ENCODE measurements at places on chromosomes 16 and 17.

GRCh38 chr17:80219013-80219762, 945 bp downstream of the SGSH start:
- peaks cover 5% of the 10 kb centered on the region for H3K4me1 ChIP-seq
- H3K27me3 ChIP-seq = peaks cover 11% of the 10 kb centered on the region
- peaks cover 5% of the 10 kb centered on the region for H3K36me3 ChIP-seq
- DNase-seq = no peak
- H3K4me3 ChIP-seq = peak overlapping the region; percentile 85
- H3K27ac ChIP-seq = no peak overlapping the region

DNA sequence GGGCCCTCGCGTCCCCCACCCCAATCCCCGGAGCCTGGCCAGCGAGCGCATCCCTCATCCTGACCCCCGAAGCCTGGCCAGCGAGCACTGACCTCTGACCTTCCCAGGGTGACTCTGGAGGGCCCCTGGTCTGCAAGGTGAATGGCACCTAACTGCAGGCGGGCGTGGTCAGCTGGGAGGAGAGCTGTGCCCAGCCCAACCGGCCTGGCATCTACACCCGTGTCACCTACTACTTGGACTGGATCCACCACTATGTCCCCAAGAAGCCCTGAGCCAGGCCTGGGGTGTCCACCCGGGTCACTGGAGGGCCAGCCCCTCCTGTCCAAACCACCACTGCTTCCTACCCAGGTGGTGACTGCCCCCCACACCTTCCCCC, 2.3 kb downstream of the TPSD1 start:
- H3K27ac ChIP-seq = no peak overlapping the region
- peaks cover 2% of the 10 kb centered on the region for H3K4me1 ChIP-seq
- no peak overlapping the region for H3K4me3 ChIP-seq
- H3K36me3 ChIP-seq = no peaks in the 10 kb centered on the region
- DNase-seq = no peak
- H3K27me3 ChIP-seq = peaks cover 13% of the 10 kb centered on the region

DNA sequence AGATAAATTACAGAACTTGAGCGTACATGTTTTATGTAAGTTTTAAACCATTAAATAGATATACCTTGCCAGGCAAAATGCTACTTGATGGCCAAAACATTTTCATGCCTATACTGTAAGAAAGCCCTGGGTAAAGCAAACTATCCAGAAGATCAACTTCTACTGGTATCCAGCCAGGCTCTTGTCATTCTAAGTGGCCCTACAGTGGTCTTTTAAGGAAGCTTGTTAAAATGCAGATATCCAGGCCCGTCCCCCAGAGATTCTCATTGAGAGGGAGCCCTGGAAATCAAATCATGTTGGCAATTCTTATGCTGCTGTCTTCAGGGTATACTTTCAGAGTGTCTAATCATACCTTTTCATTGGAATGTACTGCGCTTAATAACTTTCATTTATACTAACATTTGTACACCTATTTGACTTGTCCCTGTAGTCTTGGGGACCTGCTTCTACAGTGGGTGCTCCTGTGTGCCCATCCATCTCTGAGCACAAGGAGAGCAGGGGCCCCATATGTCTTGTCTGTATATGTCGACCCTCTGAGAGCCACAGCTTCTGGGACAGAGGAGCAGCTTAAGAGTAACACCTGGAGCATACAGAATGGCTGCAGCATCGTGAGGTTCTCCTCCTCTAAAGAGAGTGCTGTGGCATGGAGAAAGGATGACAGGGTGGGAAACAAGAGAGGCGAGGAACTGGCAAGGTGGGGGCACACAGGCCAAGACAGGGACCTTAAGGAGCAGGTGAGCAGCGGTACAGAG, 43.6 kb upstream of the ANKFY1 start:
- H3K4me1 ChIP-seq = peaks cover 10% of the 10 kb centered on the region
- no peak for DNase-seq
- H3K27me3 ChIP-seq = no peaks in the 10 kb centered on the region
- H3K4me3 ChIP-seq = no peak overlapping the region
- H3K27ac ChIP-seq = no peak overlapping the region

DNA sequence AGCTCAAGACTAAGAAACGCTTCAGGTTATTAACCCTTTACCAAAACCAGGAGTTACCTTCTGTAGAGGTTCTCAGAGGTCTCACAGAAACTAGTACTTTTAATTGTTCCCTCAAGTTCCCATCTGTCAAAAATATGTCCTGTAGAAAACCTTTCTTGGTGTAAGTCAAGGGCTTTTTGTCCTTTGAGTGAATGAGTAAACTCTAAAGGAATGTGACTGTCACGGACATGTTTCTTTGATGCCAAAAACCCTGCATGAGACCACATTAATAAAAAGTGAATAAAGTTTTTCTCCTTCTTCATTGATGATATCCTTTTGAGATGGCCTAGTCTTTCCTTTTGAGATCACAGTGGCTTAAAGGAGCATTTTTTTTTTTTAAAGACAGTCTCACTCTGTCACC, 102.9 kb downstream of the NLK start:
- no peak overlapping the region for H3K4me3 ChIP-seq
- DNase-seq = no peak
- H3K36me3 ChIP-seq = no peaks in the 10 kb centered on the region

- peak; percentile 61 for DNase-seq
- no peaks in the 10 kb centered on the region for H3K36me3 ChIP-seq
- peak within 1 kb of the TSS; percentile 11 for H3K4me3 ChIP-seq
- peaks cover 50% of the 10 kb centered on the region for H3K27me3 ChIP-seq
Measured at GRCh38 chr17:48593126-48593829, at the start of gene HOXB5. TSS of gene HOXB5 (minus strand) at chr17:48593779. CDS start at chr17:48593682, 97 bp downstream.

DNA sequence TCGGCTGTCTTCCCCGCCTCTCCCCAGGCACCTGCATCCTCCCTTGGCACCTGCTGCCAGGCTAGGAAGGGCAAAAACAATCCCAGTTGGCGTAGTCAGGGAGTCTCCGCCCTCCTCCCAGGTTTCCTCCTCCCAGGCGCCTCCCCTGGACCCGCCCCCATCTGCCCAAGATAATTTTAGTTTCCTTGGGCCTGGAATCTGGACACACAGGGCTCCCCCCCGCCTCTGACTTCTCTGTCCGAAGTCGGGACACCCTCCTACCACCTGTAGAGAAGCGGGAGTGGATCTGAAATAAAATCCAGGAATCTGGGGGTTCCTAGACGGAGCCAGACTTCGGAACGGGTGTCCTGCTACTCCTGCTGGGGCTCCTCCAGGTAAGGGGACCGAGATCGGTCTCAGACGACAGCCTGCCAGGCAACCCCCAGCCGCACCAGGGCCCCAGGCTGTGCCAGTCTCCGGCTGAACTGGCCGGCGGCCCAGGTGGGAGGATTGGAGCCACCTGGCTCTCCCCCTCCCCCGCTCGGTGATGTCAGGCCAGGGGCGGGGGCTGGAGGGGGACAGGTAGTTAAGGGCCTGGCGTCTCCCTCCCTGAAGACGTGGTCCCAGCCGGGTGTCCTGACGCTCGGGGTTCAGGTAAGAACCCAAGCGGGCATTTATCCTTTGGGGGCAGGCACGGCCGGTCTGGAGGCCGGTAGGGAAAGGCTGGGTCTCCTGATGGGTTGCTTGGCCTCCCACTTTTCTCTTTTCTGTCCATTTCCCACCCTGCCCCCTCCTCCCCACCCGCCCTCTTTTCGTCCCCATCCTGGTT, at the start of gene GRB7:
GRB7 (plus strand) TSS at position 179 of the 808 bp plus-strand sequence. CDS start 4,364 bp downstream, outside the sequence.
- H3K4me3 ChIP-seq = no peak within 1 kb of the TSS
- DNase-seq = no peak
- no peaks in the 10 kb centered on the region for H3K36me3 ChIP-seq

DNA sequence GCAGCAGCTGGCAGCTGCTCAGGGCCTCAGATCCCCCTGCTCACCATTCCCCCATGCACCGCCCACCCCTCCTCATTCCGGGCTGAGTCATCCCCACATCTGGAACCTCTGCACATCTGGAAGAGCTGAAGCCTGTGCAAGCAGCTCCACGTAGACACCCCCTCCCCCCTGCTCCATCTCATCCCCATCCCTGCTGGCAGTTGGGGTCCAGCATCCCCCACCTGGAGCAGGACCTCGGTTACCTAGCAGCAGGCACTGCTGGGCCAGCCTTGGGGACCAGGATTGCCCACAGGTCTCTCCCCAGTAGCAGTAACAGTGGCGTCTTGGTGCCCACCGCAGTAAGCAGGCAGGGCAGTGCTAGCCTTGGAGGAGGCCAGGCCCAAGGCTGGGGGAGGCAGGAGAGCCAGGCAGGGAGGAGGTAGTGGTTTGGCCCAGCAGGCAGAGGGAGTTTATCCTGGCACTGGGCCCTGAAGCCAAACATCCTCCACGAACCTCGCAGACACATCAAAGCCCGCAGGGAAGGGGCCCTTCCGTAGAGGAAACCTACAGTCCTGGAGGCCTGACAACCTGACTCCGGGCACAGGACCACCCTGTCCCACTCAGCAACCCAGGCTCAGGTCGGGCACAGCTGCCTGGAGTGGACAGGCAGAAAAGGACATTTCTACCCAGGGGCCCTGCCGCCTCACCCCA, 7.7 kb upstream of the TMEM92 start:
- peaks cover 12% of the 10 kb centered on the region for H3K4me1 ChIP-seq
- no peak overlapping the region for H3K4me3 ChIP-seq
- peaks cover 6% of the 10 kb centered on the region for H3K27me3 ChIP-seq
- no peak overlapping the region for H3K27ac ChIP-seq

- no peak overlapping the region for H3K27ac ChIP-seq
- H3K36me3 ChIP-seq = no peaks in the 10 kb centered on the region
- no peaks in the 10 kb centered on the region for H3K4me1 ChIP-seq
- no peak for DNase-seq
- H3K4me3 ChIP-seq = no peak overlapping the region
Measured at GRCh38 chr17:28963055-28963611, 11.8 kb upstream of the PHF12 start.

- peaks cover 3% of the 10 kb centered on the region for H3K27me3 ChIP-seq
- H3K27ac ChIP-seq = no peak overlapping the region
- no peak overlapping the region for H3K4me3 ChIP-seq
- DNase-seq = no peak
Measured at GRCh38 chr16:86076606-86077005, 177.6 kb downstream of the IRF8 start.

DNA sequence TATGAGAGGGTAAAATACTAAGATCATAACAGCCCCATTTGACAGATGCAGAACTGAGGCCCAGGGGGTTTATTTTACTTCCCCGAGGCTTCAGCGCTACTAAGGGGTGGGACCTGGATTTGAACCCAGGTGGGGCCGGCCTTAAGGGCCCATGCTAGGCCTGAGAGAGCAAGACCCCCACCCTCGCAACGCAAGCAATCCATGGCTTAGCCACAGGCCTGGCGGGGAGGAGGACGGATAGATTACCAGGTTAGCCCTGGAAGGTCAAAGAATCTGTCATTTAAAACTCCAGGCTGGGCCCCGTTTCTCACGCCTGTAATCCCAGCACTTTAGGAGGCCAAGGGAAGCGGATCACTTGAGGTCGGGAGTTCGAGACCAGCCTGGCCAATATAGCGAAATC, 1.9 kb upstream of the CDH3 start:
- peaks cover 13% of the 10 kb centered on the region for H3K27me3 ChIP-seq
- no peak overlapping the region for H3K4me3 ChIP-seq
- no peak overlapping the region for H3K27ac ChIP-seq
- H3K36me3 ChIP-seq = no peaks in the 10 kb centered on the region

DNA sequence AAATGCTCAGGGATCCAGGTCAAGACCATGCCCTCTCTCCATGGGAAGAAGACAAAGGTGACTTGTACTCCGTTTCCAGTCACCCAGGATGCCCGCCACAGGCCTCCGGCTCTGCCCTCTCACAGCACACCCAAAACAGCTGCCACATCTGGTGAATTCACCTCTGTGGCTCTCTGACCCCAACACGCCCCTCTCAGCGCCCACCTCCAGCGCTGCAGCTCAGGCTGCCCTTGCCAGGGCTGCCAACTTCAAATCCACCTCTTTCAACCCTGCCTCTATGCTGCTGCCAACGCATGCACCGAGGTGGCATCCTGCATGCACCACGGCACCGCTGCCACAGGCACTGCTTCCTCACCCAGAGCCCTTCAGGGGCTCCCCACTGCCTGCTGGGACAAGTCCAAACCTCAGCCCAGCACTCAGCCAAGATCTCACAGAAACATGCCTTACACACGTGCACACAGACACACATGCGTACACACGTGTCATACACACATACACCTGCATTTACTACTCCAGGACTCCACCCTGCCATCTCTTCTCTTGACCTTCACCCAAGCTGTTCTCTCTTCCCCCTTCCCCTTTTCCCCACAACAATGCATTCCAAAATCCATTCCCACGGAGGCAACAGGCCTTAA, 7.5 kb downstream of the HID1 start:
- no peak overlapping the region for H3K27ac ChIP-seq
- peak overlapping the region; percentile 47 for H3K4me3 ChIP-seq
- H3K4me1 ChIP-seq = peaks cover 1% of the 10 kb centered on the region
- H3K36me3 ChIP-seq = no peaks in the 10 kb centered on the region
- no peak for DNase-seq

DNA sequence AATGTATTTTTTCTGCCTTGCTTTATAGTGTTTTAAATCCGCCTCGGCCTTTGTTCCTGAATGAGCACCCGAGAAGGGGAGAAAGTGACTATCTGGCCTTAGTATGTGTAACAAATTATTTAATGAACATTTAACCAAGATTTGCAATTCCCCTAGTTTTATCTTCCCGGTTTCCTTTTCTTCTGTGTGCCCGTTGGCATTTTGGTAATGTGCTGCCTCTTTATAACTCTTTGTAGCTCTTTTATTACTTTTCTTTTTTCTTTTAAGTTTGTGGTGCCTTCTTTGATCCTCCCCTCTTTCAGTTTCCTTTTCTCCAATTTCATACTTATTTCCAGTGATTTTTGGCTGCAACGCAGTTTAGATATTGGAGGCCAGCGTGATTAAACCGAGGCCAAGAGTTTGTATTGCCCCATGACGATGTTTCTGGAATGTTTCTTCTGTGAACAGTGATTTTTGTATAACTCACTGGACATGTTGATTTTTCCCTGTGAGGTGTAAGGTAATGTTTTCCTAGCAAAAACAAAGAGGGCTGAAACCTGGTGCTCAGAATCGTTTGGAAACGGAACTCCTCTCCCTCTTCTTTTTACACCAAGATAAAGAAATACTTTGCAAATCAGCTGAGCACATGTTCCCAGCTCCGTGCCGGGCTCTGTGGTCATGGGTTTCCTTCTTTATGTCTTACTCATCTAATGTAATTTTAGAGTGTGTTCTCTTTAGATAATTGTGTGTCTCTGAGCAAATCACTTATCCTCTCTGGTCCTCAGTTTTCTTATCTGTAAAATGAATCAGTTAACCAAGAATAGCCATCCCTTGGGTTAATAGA, 344.3 kb downstream of the WWOX start:
- no peaks in the 10 kb centered on the region for H3K36me3 ChIP-seq
- H3K4me1 ChIP-seq = no peaks in the 10 kb centered on the region
- no peak overlapping the region for H3K27ac ChIP-seq
- no peak overlapping the region for H3K4me3 ChIP-seq

DNA sequence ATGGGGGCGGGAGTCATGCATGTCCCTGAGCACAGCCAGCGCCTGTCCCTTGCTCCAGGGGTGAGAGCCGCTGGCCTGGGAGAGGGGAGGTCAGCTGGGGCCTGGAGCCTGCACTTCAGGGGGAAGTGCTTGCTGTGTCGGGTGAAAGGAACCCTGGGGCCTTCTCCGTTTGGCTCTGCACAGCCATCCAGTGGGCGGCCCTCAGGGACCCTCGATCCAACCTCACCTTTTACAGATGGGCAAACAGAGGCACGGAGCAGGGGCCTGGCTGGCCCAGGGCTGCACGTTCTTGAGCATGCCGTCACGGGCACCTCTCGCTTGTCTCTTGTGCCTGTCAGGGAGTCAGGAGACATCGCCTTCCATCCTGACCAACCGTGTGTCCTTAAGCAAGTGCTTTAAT, 1.8 kb downstream of the SNX20 start:
- H3K4me1 ChIP-seq = no peaks in the 10 kb centered on the region
- H3K4me3 ChIP-seq = no peak overlapping the region
- H3K36me3 ChIP-seq = no peaks in the 10 kb centered on the region

- peak; percentile 41 for DNase-seq
- peaks cover 31% of the 10 kb centered on the region for H3K4me1 ChIP-seq
- peaks cover 11% of the 10 kb centered on the region for H3K27me3 ChIP-seq
- peak overlapping the region; percentile 55 for H3K27ac ChIP-seq
Measured at GRCh38 chr17:79949656-79950209, 85.9 kb downstream of the TBC1D16 start.
